ENCODE measurements at places on chromosomes 2 and 18.

- DNase-seq: no peak
Observed at GRCh38 chr2:155364766-155365165, 666.3 kb downstream of the KCNJ3 start.

DNA sequence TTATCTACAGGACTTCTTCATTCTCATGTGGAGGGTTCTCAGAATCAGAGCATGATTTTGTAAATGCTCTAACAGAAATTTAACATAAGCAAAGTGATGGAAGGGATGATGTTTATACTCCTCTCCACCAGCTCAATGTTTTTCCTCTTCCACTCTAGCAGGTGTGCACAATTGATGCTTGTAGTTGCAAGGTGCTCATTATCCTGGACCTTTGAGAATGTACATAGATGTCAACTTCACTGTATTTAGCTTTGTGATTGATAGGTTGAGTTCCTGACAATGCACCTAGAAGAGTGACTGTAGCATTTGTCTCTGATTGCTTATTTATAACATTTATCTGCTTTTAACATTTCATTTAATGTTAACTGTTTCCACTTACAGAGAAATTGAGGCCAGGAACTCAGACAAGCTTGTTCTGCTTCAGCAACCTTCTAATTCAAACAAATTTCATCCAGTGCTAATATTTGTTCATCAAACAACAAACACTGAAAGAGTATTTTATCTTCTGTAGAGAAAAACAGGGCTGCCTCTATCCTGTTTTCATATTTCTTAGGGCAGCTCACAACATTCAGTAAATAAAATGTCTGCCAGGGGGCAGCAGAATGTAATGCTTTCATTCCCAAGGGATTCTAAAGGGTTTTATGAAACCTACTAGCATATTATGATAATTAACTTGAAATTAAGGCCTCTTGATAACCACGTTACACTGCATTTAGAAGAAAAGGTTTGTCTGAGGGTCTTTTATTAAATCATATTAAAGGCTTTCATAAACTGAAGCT is 127.9 kb upstream of the NOL4 start:
- no peak for DNase-seq

DNA sequence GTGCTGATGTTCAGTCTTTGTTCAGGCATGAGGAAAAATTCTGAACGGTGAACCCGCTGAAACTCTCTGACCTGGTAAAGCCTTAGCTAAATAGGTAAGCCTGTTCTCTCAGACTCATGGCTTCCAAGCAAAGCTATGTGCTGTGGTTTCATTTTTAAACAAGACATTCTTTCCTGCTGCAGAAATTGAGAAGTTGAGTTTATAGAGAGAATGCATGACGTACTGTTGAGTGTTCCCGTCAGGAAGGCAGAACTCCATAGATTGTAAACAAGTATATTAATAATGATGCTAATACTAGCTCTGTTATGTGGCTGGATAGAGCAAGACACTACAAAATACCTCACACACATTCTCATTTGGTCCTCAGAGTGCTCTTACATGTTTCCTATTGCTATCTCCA is 424.0 kb upstream of the CRIM1 start:
- no peak for DNase-seq

DNA sequence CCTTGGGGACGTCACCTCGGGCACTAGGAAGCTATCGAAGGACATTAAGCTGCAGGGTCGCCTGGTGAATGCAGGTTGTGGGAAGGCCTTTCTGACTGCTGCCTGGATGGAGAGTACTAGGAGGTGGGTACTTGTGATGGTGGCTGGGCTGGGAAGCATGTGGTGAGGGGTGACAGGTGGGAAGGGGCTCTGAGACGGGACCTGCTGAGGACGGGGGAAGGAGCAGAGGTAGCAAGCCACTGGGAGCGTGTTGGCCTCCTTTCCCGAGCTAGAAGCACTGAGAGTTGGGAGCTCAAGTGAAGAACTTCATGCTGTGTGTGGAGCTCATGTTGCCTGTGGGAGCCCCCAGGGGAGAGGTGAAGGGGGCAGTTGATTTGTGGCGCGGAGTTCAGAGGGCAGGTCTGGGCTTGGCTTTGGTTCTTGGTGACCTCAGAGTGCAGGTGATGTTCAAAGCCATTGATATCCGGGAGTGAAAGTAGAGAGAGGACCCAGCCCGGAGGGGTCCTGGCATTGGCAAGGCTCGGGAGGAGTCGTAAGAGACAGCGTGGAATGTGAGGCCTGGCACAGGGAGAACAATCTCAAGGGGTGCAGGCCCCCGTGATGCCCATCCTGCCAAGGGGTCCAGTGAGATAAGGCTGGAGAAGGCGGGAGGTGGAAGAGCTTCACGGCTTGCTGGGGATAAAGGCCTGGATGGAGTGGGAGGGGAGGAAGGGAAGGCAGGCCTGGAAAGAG is 13.2 kb downstream of the MROH2A start:
- DNase-seq: no peak

GRCh38 chr2:217102956-217103355 is 243.1 kb upstream of the TNP1 start:
- peak; percentile 17 for DNase-seq

- DNase-seq: no peak
Observed at GRCh38 chr2:100470182-100470581, at the start of gene NMS. TSS of gene NMS (plus strand) at chr2:100470482. CDS start at chr2:100470489, 7 bp downstream.

GRCh38 chr2:32849456-32850194 is 97.1 kb upstream of the LTBP1 start:
- DNase-seq: no peak

DNA sequence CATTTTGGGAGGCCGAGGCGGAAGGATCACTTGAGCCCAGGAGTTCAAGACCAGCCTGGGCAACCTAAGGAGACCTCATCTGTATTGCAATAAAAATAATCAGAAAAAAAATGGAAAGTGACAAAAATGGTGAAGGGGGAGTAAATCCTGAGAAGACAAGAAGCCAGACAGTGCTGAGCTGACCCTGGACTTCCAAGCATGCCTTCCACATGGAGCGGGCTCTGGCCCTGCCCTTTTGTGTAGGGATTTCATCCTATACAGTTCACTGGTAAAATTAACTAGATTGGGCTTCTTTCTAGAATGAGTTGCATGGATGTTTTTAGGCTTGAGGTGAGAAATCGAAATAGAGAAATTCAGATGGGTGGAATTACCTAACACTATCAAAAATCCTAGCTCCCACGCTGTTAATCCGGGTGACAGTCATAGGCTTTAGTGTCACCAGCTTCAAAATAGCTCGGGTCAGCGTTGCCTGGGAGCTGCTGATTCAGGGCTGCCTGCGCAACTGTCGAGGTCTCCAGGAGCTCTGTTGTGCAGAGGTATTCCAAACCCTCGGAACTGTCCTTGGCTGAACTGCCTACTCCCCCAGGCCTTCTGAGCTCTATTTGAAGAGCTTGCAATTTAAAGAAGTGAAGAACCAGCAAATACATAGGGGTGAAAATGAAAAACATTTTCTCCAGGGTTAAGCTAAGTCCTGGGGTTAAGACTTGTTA is 21.5 kb upstream of the ZNF532 start:
- DNase-seq: no peak

DNA sequence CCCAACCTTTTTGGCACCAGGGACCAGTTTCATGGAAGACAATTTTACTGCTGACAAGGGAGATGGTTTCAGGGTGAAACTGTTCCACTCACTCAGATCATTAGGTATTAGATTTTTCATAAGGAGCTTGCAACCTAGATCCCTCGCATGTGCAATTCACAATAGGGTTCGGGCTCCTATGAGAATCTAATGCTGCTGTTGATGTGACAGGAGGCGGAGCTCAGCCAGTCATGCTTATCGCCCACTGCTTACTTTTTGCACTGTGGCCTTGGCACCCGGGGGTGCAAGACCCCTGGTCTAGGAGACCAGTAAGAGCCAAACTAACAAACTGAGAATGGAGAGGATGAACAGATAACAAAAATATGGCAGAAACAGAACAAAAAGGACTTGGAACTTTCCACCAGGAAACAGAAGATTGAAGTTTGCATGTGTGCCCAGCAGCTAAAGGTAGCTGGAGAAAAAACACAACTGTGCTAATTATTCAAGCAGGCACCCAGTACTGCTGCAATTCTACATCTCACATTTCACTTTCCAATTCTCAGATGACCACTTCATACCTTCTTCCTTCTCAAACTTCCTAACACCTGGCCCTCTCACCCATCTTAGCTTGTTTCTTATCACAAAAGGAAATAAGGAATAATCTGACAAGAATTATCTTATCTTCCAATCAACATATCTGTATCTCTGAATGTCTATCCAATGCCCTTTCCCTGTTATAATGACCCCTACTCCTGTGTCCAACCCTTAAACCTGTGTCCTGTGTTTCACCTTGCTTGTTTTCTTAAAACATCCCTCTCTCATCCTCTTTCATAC is 24.8 kb downstream of the SP3 start:
- no peak for DNase-seq

- DNase-seq: no peak
Observed at GRCh38 chr18:79937103-79937860, 14.2 kb downstream of the SLC66A2 start.

DNA sequence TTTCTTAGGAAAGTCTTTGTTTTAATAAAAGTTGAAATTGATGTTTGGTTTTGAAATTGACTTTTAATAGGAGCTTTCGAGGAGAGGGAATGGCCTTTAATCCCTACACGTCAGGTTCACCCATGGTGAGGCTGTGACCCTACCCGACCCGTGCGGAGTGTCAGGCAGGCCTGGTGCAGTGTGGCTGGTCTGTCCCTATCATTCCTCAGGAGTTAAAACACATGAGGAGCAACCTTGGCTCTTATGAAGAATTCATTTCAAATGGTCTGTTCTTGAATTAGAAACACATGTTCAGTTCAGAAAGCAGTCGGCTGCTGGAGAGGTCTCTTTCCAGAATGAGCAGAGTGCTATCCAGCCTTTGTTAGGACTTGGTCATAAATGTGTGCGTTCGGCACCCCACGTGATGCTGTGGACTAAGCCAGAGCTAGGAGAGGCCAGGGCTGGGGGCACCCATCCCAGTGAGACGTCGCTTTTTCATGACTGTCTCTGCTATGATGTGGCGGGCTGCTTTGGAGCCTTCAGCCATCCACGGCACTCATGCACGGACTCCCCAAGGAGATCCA is 54.7 kb downstream of the EMILIN2 start:
- DNase-seq: no peak

DNA sequence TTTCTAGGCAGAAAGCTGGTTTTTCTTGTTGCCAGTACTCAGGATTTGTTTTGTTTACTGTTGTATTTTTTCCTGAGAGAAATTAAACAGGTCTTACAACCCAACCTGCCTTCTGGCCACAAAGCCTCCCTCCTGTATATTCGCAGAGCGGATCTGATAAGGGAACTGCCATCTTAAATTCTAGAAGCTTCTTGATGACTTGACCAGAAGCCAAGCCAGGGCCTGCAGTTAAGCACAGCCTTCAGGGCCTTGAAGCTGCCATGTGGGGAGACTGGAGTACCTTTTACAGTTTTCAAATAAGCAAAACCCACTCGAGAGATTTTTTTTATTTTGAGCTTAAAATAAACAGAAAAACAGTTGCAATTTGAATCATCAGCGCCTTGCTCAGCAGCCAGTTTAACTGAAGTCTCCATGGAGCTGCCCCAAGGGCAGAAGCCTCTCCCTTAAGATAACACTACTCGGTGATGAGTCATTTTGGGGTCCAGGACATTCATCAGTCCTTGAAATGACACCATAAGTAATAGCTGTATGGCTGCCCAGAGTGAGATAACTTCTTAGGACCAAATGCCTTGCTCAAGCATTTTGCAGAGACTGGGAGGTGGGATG is 51.5 kb upstream of the PHLPP1 start:
- DNase-seq: peak; percentile 79

- no peak for DNase-seq
Observed at GRCh38 chr2:122545821-122546220, 790.4 kb downstream of the TSN start.

DNA sequence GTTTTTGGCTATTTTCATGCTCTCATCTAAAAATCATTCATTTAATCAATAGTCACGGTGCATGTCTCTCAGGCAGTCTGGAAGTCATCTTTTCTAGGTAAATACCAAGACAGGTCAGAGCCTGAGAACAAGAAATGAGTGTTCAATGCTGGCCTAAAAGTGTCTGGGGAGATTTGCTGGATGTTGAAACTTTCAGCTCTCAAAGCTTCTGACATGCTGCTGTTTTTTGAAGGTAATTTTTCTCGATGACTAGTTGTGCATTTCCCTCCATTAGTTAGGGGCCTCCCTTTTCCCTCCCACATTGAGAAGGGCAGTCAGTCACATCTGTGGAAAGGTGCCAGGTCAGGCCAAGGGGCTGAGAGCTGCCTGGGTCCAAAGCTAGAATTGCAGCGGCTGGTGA is 115.6 kb downstream of the LPIN1 start:
- no peak for DNase-seq

- peak; percentile 71 for DNase-seq
Observed at GRCh38 chr2:191501561-191502168, 176.3 kb upstream of the NABP1 start.

- peak; percentile 8 for DNase-seq
Observed at GRCh38 chr18:1760901-1761300, 810.4 kb downstream of the METTL4 start.

- no peak for DNase-seq
Observed at GRCh38 chr2:41878716-41879234, 169.0 kb upstream of the PKDCC start.

DNA sequence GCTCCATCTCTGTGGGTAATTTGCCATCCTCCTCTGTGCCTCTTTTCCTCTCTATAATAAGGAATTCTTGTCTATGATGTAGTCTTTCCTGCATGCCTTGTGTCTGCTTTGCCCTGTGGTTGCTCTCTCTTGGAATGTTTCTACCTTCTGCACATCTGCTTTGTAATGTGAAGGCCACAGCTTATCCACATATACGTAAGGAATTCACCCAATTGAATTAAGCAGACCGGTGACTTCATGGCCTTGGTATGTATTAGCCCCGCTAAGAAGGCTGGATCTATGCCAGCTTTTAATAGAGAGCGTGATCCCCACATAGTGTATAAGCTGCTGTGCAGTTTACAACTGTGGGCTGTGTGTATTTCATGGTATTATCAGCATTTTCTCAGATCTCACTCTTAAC is 274.7 kb downstream of the RNF144A start:
- DNase-seq: peak; percentile 29

- DNase-seq: no peak
Observed at GRCh38 chr2:217414429-217414828, 554.6 kb upstream of the TNP1 start.

GRCh38 chr2:190695739-190696138 is 46.9 kb downstream of the NAB1 start:
- DNase-seq: no peak

GRCh38 chr2:222946700-222947287 is 86.0 kb downstream of the ACSL3 start:
- peak; percentile 58 for DNase-seq

- no peak for DNase-seq
Observed at GRCh38 chr2:227464361-227464760, 7.6 kb upstream of the AGFG1 start.

- DNase-seq: no peak
Observed at GRCh38 chr2:27710640-27711430, 47.1 kb downstream of the SLC4A1AP start.

All from ELR (cell line).